ENCODE measurements at places on chromosomes 3 and 15.

DNA sequence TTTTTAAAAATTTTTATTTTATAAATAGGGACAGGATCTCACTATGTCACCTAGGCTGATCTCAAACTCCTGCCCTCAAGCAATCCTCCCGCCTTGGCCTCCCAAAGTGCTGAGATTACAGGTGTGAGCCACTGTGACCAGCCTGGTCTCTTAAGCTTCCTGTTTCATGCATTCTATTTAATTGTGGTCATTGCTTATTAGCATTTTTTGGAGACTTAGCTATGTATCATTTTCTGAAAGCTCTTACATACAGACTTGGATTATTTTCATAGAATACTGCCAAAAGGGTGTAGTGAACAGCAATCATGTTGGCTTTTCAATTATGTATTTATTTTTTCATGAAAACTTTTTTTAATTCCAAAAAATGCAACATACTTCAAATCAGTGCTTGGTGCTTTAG is 51.5 kb upstream of the DCUN1D1 start:
- no peak for DNase-seq

GRCh38 chr3:127049393-127049792 is 66.5 kb downstream of the PLXNA1 start:
- no peak for DNase-seq

GRCh38 chr15:47409600-47409999 is 307.7 kb upstream of the SEMA6D start:
- no peak for DNase-seq

- no peak for DNase-seq
Measured at GRCh38 chr3:17234382-17234781, 349.6 kb downstream of the PLCL2 start.

DNA sequence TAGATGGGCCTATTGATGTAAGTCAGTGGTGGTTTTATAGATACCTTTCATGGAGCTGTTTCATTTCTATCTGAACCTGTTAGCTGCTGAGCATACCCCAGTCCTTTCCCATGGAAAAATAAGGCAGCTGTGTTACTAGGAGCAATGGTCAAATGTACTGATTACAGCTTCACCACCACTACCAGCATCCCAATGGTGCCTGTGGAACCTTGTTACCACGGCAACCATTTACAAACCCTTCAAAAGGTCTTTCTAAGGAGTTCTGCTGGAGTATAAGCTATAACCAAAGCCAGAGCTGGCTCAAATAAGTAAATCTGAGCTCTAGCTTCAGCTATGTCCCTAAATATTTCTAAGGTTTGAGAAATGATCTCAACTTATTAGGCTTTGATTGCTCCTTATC is 133.4 kb upstream of the ACP3 start:
- DNase-seq, result no peak

GRCh38 chr3:133119176-133119575 is 81.0 kb downstream of the TMEM108 start:
- DNase-seq, result no peak

DNA sequence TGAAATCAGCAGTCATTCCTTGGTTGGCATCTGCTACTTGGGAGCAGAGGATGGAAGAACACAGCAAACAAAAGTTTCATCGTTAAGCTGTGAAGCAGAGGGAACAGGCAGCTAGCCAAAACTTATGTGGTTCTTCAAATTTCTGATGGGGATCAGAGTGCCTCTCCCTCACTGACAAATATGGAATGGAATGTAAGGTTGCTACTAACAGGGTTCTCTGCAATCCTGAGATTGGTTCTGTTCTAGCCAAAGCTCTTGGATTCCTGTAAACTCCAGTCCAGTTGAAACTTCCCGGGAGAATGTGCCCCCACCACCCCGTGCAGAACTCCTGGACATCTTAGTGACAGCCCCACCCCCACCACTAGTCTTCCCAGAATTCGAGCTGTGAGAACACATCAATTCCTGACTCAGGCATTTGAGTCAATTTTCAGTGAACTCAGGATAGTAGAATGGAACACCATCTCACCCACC is 55.9 kb upstream of the PHLDB2 start:
- DNase-seq, result no peak

All from activated gamma-delta T cell (primary cell).